Anterior cingulate cortex (tissue), 58 donors: ENCODE measurements at places on chromosomes 5 and 9.

- DNase-seq: no peak
Measured at GRCh38 chr5:10733426-10733825, 27.6 kb downstream of the DAP start.

DNA sequence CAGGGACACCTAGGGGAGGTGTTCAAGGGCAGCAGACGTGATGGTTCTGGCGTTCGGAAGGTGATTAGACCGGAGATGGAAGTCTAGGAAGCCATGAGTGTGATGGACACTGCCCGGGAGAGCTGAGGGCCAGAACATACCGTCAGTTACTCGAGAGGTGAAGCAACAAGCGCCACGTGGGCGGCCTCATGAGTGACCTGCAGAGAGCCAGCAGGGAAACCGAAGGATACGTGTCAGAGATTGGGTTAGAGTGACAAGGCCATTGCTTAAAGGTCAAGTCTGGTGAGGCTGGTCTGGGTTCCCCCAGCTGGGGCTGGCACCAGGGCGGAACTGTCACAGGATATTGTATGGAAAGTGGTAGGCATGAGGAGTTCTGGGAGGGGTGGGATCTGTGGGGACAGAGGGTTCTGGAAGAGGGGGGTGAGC lies 60.0 kb downstream of the C9orf50 start:
- DNase-seq: no peak

GRCh38 chr9:18479405-18479804 lies 5.5 kb downstream of the ADAMTSL1 start:
- no peak for DNase-seq

- DNase-seq: no peak
Measured at GRCh38 chr5:156241266-156241665, 85.7 kb upstream of the SGCD start.

GRCh38 chr5:90161414-90161813 lies 248.1 kb downstream of the CETN3 start:
- no peak for DNase-seq

DNA sequence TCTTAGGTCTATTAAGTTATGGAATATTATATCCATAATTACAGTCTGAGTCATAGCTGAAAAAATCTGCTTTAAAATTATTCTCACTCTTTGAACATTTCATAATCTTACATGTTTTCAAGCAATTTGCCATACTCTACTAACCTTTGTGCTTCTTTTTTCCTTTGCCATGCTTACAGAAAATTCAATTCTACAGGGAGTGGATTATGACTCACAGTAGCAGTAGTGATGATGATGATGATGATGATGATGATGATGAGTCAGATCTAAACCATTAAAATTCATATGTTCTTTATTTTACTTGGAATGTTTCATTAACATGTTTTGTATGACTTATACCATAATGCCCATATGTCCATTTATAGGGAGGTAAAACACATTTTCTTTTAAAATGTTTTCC lies 207.1 kb downstream of the VPS13A start:
- DNase-seq: no peak

- DNase-seq: no peak
Measured at GRCh38 chr5:35869685-35870277, 13.1 kb downstream of the IL7R start.

GRCh38 chr5:66249920-66250319 lies 105.8 kb downstream of the SREK1 start:
- no peak for DNase-seq
